ENCODE measurements at places on chromosomes 4 and X. TPM values are rescaled to one million over a fixed set of nuclear protein-coding genes. Genes with fewer than 3 reads are reported as not detected.

- no peak for DNase-seq
Measured at GRCh38 chr4:70722199-70722791, 531 bp downstream of the RUFY3 start.

GRCh38 chr4:86935566-86935852, 698 bp downstream of the AFF1 start:
- no peak for DNase-seq

NHSL2 gene
- total RNA-seq = 4.7 TPM

DNA sequence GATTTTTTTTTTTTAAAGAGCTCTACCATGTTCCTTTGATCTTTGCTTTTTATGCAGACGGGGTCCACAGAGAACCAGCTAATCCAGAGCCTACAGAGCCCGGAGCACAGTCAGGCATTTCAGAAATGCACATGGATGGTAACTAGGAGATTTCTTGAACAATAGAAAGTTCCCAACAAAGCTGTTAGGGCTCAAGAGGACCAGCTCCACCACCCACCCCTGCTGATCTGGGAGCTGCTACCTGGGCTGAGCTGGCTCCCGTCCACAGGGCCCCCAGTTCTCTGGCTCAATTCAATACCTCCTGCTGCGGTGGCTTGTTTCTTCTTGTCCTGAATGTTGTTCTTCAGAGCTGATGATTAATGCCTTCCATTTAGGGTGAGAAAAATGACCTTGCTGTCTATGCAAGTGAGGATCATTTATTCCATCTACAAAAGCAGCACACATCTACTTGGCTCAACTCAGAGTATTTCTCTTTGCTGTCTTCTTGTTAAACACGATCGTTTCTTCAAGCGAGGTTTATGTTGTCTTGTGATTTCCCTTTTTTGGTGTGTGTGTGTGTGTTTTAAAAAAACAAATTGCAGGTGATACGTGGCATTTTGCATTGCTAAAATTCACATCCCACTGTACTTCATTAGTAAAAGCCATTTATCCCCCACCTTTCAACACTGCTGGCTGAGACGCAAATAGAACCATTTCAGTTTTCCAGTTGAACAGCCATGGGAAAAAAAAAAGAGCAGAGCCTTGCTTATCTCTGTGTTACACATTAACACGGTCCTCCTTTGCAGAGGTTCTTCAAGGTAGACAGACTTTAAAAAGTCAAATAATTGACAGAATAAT, 31.3 kb downstream of the IGFBP7 start:
- no peak for DNase-seq

NKX3-2 gene
- total RNA-seq = not detected

MAGED2 gene
- total RNA-seq = 121 TPM

DNA sequence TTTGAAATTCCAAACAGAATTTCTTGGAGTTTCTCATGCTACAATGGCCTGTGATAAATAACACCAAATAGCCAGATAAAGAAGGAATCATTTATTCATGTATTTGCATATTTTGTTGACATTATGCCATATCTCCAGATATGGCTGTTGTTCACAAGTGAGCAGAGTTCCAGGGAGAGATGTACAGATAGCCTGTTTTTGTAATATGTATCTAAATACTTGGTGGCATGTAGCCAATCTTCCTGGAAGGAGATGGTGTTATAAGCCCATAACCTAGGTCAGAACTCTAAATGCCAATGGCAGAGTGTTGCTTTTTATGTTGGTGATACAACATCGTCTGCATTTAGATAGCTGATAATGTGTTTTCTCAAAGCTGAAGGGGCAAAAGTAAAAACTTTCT, 292.2 kb downstream of the FBXO8 start:
- DNase-seq = no peak

DNA sequence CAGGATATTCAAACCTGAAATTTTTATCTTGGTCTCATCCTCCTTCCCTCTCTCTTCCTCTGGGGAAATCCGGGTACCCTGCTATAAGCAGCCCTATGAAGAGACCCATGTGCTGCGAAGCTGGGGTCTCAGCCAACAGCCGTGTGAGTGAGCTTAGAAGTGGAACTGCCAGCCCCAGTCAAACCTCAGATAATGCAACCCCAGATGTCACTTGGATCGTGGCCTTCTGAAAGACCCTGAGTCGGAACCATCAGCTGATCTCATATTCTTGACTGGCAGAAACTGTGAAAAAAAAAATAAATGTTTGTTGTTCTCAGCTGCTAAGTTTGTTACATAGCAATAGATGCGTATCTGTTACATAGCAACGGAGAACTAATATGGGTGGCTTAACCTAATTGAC, 198.1 kb upstream of the NPY2R start:
- DNase-seq = no peak

GRCh38 chrX:66023385-66024091, 16.3 kb downstream of the VSIG4 start:
- no peak for DNase-seq

GRCh38 chrX:138858951-138859350, 147.4 kb upstream of the FGF13 start:
- DNase-seq = no peak

XPNPEP2 gene
- 0.21 TPM for total RNA-seq

DNA sequence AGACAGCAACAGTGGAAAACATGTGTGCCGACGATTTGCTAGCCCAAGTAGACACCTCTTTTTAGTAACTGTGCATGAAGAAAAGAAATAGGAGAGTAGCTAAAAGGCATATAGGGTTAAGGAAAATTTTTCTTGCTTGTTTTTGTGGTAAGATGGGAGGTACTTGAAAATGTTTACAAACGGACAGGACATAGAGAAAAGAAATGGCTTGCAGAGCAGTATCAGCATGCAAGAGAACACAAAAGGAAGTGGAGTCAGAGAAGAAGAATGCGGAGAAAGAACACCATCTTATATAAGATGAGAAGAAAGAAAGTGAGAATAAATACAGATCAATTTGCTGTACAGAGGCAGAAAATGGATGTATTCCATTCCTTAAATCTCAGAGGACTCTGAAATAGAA, 263.7 kb upstream of the ETNPPL start:
- DNase-seq = no peak

DNA sequence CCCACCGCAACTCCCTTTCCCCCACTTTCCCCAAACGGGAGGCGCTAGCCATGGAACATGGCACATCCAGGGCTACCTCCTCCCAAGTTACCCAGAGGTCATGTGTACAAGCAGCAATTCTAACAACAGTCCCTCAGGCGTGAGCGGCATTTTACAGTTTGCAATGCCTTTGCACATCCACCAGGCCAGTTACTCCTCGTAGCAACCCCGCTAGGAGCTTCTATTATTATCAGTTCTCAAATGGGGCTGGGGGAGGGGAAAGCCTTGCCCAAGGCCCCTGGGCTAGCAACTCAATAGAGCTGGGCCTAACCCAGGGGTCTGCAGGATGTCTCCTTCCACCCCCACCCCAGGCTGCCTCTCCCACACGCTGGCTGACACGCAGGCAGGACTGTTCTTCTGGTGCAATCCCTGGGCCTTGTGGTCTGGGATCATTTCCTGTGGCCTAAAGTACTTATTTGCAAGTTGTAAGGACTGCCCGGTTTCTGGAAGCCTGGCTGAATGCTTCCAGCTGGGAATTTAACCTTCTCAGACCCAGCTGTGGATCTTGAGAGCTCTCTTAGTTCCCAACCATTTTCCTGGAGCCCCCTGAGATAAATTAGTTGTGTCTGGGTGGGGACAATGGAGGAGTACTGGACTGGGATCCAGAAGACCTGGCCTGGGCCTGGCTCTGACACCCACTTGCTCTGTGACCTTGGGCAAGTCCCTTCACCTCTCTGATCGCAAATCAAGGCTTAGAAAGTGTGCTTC, 27.7 kb downstream of the PJA1 start:
- no peak for DNase-seq

DNA sequence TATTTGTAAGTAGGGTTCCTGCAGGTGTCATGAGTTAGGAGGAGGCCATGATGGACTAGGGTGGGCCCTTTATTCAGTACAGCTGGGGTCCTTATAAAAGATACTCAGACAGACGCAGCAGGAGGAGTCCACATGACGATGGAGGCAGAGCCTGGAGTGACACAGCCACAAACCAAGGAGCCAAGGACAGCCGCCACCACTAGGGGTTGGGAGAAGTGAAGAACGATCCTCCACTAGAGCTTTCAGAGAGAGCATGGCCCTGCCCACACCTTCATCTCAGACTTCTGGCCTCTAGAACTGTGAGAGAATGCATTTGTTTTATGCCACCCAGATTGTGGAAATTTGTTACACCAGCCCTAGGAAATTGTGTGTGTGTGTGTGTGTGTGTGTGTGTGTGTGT, 31.1 kb downstream of the JAKMIP1 start:
- DNase-seq = no peak

DNA sequence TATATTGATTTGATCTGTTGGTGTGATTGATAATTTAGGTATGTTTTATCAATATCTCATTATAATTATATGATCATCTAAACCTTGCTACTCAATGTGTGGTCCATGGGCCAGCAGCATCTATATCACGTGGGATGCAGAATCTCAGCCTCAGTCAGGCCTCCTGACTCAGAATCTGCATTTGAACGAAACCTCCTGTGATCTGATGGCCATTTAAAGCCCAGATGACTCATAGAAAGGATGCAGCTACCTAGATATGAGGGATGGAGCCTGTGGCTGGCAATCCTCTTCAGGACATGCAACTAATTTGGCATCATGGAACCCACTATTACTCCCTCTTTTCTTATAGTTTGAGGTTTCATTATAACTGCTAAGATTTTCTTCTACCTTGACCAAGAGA, 11.3 kb upstream of the CHRNA9 start:
- DNase-seq = no peak
